ENCODE measurements at places on chromosomes 16 and 17.

DNA sequence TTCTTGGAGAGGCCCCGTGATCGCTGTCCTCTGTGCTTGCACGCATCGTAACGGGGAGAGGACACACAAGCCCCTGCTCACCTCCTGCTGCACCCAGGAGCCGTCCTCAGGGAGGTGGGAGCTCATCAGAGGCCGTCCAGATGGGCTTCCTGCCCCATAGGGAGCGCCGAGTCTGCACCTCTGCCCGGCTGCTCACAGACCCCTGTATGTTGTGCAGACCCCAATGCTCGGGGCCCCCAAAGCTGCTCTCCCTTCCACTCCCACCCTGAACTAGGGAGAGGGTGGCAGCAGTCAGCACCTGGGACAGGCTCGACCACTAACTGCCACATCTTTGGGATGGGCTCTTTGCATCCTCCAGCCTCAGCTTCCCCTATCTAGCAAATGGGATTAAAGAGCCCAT is 4.4 kb upstream of the ZNF469 start:
- DNase-seq: no peak

DNA sequence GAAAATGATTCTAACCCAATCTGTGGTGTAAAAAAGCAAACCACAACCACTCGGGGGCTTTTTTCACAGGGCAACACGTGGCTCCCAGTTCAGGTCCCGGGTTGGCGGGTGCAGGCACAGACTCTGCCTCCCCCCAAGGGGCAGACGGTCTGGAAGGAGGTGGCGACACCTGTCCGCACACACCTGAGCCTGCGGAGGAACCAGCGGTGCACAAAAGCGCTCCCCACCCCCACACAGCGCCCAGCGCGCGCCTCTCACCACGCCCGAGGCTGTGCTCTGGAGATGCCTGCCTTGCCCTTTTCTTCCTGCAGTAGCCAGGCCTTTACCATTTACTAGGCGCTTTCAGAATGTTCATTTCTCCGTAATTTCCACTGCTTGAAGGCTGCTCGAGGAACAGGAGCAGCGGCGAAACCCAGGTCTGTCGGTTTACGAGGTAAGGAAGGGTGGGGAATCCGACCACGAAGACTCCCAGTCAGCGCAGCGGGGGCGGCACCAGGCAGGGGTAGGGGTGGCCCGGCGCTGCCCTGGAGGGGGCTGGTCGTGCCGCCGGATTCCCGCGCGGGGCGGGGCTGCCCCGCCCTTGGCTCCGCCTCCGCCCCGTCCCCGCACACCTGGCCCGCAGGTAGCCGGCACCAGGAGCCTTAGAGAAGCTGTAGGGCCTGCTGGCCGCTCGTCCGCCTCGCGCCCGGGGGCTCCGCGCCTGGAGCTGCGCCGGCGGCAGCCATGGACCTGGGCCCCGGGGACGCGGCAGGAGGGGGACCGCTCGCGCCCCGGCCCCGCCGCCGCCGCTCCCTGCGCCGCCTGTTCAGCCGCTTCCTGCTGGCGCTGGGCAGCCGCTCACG is at the start of gene USP43:
Gene USP43 (plus strand): TSS at position 608 of the 842 bp plus-strand sequence. CDS start 116 bp downstream, at position 724.
- DNase-seq: peak; percentile 30

DNA sequence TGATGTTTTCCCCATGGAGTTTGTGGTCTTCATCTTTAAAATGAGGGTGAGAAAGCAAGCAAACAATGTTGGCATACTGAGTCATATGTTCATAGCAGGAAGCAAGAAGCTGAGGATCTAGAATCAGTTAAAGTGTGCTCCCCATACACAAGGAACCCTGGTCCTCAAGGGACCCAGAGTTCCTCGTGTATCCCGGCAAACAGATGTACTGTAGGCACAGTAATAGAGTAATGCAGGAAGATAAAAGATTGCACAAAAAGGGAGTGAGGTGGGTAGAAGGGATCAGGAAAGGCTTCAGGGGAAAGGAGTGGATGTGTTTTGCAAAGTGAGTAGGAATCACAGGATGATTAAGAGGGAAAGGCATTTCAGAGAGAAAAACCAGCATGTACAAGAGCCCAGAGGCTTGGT is 412.3 kb upstream of the CDH11 start:
- DNase-seq: no peak

- DNase-seq: no peak
Observed at GRCh38 chr17:65664266-65664665, 102.8 kb upstream of the AXIN2 start.

- DNase-seq: no peak
Observed at GRCh38 chr16:12245921-12246720, 269.6 kb downstream of the SNX29 start.

GRCh38 chr17:2871720-2872119 is 75.5 kb downstream of the RAP1GAP2 start:
- no peak for DNase-seq

DNA sequence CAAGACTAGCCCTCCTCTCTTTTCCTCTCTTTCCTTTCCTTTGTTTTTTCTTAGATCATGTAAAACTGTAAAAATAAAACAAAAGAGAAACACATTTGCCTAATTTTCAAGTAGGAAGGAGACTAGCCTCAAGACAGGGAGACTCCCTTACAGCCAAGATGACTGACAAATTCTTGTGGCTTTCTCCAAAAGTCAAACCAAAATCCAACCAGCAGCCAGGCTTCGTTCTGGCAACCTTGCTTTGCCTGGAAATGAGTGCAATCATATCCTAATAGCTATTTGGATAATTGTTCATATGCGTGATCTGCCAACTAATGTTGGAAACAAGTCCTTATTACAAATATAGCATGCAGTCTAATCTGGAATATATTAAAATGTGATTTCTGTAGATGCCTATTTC is 868.9 kb upstream of the SOX9 start:
- DNase-seq: no peak

- DNase-seq: peak; percentile 64
Observed at GRCh38 chr16:19696328-19696727, 21.7 kb downstream of the KNOP1 start.

DNA sequence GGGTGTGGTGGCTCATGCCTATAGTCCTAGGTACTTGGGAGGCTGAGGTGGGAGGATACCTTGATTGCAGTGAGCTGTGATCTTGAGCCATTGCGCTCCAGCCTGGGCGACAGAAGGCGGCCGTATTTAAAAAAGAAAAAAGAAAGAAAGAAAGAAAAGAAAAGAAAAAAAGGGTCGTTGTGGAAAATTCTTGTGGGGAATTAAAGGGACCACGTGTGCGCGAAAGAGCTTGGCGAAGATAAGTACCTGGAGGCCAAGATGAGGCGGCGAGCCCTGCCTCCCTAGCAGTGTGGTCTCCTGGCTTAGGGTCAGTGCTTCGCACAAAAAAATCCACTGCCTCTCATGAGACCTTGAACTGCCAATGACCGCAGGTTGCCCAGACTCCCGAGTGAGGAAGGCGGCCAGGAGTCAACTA is 728 bp upstream of the NMT1 start:
- DNase-seq: no peak

DNA sequence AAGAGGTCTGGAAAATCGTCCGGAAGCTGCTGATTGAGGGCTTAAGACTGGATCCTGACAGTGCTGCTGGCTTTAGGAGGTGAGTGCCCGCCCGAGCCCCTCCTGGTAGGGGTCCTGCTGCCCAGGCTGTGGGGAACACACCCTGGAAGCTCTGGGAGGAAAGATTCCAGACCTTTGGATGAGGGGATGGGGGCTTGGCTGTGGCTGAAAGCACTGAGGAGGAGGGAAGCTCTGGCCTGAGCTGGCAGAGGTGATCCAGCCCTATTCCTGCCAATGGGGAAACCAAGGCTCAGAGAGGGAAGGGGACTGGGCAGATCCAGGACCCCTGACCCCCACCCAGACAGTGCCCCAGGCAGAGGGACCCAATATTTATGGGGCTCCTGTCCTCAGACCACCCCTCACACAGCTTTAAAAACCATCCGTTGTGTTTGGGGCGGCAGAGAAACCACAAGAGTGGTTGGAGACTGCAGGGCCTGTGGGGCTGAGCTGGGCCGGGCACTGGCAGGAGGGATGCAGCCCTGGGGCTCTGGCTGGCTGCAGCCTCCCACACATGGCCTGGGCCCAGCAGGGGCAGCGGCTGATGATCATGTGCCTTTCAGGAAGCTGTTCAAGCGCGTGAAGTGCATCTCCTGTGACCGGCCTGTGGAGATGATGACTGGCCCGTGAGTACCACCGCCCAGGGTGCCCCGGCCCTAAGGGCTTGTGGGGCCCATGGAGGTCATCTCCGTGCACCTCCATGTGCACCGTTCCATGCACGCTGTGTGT is 22.8 kb downstream of the UBALD1 start:
- DNase-seq: no peak

GRCh38 chr17:76246080-76247066 is 6.1 kb upstream of the RNF157 start:
- DNase-seq: peak; percentile 58

GRCh38 chr16:6018848-6019489 is 921.4 kb upstream of the EEF2KMT start:
- DNase-seq: no peak

DNA sequence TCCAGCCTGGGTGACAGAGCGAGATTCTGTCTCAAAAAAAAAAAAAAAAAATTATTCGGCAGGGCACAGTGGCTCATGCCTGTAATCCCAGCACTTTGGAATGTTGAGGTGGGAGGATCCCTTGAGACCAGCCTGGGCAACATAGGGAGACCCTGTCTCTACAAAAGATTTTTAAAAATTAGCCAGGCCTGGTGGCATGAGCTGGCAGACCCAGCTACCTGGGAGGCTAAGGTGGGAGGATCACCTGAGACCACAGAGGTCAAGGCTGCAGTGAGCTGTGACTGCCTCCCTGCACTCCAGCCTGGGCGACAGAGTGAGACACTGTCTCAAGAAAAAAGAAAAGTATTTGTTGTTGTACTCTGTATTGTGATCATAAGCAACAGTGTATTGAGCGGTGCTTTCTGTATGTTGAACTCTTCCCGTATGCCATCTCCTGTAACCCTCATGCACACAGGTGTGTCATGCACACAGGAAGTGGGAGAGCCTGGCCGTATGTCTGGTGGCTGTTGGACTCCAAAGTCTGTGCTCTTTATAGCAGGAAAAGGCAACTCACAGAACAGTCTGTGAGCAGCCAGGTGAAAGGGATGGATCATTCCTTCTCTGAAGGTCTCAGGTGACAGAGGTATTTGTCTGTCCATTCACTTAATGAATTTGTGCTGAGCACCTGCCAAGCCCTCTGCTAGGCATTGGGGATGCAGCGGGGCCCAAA is 17.1 kb downstream of the CDH1 start:
- no peak for DNase-seq

DNA sequence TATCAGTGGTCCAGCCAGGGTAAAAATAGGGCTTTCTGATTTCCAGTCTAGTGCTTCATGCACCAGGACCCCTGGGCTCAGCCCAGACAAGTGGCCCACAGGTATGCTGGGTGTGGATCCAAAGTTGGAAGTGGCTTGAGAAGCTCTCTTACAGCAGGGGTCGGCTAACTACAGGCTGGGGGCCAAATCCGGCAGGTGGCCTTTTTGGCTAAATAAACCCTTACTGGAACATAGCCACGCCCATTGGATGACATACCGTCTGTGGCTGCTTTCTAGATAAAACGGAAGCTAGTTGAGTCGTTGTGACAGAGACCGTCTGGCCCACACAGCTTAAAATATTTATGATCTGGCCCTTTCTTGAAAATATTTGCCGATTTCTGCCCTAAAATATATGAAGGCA is 119.0 kb upstream of the CDC42EP4 start:
- no peak for DNase-seq

- DNase-seq: peak; percentile 61
Observed at GRCh38 chr17:80254396-80255251, 6.0 kb upstream of the RNF213 start.

DNA sequence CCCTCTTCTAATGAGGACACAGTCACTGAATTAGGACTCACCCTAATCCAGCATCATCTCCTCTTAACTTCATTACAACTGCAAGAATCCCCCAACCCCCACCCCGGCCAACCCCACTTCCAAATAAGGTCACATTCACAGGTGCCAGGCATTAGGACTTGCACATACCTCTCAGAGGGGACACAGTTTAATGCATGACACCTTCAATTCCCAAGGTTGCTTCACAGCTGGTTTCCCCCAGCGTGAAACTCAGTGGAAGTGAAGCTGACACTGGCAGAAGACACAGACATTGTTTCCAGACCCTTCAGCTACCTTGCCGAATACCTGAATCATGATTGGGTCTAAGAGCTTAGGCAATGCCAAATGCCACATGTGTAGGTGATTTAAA is 217.0 kb upstream of the DYNLRB2 start:
- no peak for DNase-seq

DNA sequence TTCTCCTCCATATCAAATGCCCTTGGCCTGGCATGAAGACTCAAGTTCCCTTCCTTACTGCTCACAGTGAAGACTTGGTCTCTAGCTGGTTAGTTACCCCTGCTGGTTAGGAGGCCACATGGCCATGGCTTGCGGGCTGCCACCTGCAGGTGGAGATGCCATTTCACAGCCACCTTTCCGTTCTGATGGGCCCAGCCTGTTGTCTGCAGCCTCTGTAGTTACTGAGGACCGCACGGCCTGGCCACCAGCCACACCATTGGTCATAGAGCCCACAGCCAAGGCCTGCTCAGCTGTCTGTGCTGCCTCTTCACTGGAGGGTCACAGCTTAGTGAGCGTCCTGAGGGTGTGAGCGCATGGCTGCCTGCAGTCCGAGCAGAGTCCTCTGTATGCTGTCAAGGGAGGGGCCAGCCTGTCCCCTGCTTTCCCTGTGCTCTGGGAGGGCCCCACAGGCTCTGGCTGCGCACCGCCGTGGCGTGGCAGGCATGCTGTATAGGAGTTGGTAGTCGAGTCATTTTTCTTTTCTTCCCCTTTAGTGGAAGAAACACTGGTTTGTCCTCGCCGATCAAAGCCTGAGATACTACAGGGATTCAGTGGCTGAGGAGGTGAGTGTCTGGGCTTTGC is 59.2 kb downstream of the PLD6 start:
- no peak for DNase-seq

DNA sequence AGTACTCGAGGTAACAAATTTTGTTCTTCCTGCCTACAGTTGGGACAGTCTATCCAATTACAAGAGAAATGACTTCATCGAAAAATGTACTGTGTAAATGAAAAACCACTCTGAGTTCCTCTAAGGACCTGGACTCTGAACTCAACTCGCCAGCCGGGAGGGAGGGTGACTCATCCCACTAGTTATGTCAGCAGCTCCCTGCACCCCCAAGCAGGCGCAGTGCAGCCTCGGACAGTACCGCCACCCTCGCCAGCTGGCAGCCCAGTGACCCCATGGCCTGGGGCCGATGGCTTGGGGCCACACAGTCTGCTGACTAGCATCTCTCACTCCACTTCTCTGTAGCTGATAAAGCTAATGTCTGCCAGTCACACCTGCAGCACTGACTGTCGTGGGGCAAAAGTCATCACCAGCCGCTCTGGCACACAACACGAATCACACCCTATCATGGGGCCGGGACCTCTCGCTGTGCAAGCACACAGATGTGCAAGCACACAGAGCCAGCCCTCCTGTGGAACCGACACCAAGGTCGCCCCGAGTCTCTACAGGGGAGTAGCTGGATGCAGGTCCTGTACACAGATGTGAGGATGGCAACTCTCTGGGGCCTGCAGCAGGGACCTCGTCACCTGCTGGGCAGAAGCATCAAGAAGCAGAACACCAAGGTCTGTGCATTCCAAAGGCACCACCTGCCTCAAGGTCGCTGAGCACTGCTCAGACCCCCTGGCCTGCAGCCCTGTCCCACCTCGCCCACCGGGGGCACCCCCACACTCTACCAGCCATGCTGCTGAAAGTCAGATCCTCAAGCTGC is 5.7 kb downstream of the CSNK1D start:
- DNase-seq: peak; percentile 44

GRCh38 chr16:370979-371514 is 709 bp upstream of the MRPL28 start:
- DNase-seq: no peak

Data from activated CD4-positive, alpha-beta T cell treated with anti-CD3 and anti-CD28 coated beads, Interleukin-2, amount 50 U/mL, for 48 hours (primary cell).